ENCODE measurements at places on chromosomes 11 and 22.

DNA sequence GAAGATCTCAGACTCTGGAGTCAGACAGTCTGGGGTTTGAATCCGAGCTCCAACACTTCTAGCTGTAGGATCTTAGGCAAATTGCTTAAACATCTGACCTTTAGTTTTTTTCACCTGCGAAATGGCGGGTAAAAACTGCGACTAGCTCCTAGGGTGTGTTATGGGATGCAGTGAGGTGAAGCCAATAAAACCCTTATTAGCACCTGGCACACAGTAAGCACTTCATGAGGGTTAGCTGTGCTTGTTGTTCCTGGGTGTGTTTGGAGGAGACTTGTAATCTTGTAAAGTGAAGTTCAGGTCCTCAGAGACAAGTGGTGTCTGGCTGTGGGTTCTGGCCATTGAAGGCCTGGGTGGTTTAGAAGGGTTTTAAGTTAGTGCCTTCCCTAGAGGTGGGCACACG, 68.9 kb downstream of the ZBTB16 start:
- peaks cover 3% of the 10 kb centered on the region for H3K36me3 ChIP-seq
- H3K27ac ChIP-seq: no peak overlapping the region
- no peak overlapping the region for H3K4me3 ChIP-seq
- H3K4me1 ChIP-seq: peaks cover 30% of the 10 kb centered on the region
- no peak for DNase-seq

- H3K27me3 ChIP-seq: peaks cover 2% of the 10 kb centered on the region
- H3K36me3 ChIP-seq: no peaks in the 10 kb centered on the region
- H3K4me3 ChIP-seq: no peak overlapping the region
- H3K27ac ChIP-seq: no peak overlapping the region
- DNase-seq: no peak
Measured at GRCh38 chr11:125694951-125695350, 14.3 kb upstream of the ACRV1 start.

DNA sequence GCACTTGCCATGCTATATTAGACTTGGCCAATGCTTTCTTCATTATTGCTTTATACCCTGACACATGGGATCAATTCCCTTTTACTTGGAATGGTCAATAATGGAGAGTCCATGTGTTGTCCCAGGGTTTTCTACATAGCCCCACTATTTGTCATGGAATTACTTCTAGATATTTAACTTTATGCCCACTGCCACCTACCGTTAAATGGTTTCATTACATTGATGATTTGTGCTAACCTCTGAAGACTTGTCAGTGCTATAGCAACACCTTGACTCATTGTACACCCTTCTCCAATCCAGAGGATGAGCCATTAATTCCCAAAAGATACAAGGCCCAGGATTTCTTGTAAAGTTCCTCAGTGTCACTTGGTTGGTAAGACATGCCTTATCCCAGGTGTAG, 31.4 kb upstream of the SLC22A25 start:
- H3K4me3 ChIP-seq: no peak overlapping the region
- H3K4me1 ChIP-seq: no peaks in the 10 kb centered on the region
- DNase-seq: no peak
- peaks cover 7% of the 10 kb centered on the region for H3K27me3 ChIP-seq

GRCh38 chr11:54944211-54944610, 237.6 kb downstream of the OR4A5 start:
- no peaks in the 10 kb centered on the region for H3K4me1 ChIP-seq
- H3K4me3 ChIP-seq: no peak overlapping the region
- no peak for DNase-seq
- no peak overlapping the region for H3K27ac ChIP-seq
- no peaks in the 10 kb centered on the region for H3K36me3 ChIP-seq
- no peaks in the 10 kb centered on the region for H3K27me3 ChIP-seq

- H3K27ac ChIP-seq: no peak overlapping the region
- H3K36me3 ChIP-seq: no peaks in the 10 kb centered on the region
- no peak for DNase-seq
- H3K4me1 ChIP-seq: no peaks in the 10 kb centered on the region
Measured at GRCh38 chr11:116101902-116102301, 597.7 kb upstream of the CADM1 start.

DNA sequence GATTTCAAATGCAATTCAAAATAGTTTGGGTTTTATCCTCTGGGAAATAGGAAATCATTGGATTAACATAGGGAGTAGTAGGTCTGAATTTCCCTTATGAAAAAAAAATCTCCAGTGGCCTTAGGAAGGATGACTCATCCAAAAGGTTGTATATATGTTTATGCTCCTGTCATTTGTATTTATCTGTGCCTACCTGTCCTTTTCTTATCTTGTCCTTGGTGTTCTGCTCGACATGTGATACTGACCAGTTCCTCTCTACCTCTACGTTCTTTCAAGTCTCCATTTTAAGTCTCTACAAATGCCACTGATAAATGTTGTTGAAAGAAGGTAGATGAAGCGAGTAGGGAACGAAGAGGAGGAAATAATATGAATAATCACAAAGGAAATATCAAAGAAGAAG, 3.0 kb upstream of the SOX6 start:
- no peak overlapping the region for H3K27ac ChIP-seq
- DNase-seq: no peak
- no peak overlapping the region for H3K4me3 ChIP-seq
- no peaks in the 10 kb centered on the region for H3K4me1 ChIP-seq
- no peaks in the 10 kb centered on the region for H3K27me3 ChIP-seq
- no peaks in the 10 kb centered on the region for H3K36me3 ChIP-seq

DNA sequence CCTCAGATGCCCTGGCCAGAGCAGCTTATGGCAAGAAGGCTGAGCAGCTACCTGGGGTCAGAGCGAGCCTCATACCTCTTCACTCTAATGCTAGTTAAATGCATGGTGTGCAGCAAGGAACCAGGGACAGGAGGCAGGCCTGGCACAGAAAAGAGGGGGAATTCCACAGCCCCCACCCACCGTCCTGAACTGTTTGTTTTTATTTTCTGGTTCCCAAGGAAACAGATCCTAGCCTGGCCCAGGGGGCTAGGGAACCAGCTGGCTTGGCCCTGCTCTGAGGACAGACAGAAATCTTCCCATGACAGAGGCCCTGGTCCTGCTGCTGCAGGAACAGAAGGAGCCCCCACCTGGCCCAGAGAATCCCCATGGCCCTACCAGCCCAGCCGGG, 40.4 kb downstream of the SLCO2B1 start:
- peaks cover 6% of the 10 kb centered on the region for H3K4me1 ChIP-seq
- peaks cover 6% of the 10 kb centered on the region for H3K27me3 ChIP-seq
- no peak for DNase-seq

DNA sequence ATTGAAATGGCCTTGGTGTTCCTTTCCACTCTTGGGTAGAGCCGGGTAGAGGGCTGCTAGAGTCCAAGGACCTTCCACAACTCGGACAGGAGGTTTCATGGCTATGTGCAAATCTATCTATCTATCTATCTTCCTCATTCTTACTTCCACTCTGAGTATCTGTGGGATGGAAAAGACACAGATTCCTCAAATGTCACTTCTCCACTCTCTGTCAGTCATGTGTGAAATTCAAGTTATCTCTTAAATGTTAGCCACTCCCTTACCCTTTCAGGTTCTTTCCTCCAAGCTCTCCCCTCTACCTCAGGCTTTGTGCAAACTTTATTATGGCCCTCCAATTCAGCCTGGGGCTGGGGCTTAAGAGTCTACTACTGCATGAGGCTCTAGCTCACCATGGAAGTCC, 84.3 kb downstream of the GDPD4 start:
- H3K4me3 ChIP-seq: no peak overlapping the region
- H3K4me1 ChIP-seq: no peaks in the 10 kb centered on the region
- H3K27me3 ChIP-seq: peaks cover 26% of the 10 kb centered on the region
- no peaks in the 10 kb centered on the region for H3K36me3 ChIP-seq
- DNase-seq: no peak
- H3K27ac ChIP-seq: no peak overlapping the region

- H3K36me3 ChIP-seq: no peaks in the 10 kb centered on the region
- no peaks in the 10 kb centered on the region for H3K4me1 ChIP-seq
- H3K27ac ChIP-seq: no peak overlapping the region
Measured at GRCh38 chr22:31046539-31047226, 34.4 kb upstream of the SMTN start.

DNA sequence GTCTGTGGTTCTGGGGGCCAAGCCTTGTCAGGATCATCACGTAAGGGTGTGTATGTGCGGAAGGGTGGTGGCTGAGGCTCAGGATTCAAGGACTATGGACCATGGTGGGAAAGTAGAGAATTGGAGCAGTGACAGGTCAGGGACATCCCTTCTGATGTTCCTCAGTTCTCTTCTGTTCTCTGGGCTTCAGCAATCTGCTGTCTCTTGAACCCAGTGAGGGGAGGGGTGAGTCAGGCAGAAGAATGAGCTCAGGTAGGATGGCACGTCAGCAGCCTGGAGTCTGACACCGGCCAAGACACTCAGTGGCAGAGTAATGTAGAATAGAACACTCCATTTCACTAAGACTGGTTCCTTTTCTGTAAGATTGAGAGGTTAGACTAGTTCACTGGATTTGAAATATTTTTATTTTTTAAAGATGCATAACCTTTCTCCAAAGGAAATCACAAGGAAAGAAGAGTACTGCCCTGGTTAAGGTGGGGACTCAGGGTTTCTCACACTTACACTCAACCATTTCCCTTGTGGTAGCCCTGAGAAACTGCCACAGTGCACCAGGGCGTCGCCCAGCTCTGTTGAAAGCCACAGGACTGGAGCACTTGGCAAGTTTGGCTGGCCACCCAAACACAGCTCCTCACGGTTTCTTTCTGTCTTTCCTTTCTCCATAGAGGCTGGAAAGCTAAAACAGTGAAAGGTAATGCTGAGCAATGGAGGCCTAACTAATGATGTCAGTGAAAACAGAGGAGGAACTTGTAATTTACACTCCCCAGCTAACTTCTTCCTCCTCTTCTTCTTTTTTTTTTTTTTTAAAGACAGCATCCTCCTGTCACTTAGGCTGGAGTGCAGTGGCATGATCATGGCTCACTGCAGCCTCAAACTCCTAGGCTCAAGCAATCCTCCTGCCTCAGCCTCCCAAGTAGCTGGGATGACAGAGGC, 23.1 kb upstream of the MICAL2 start:
- peak overlapping the region; percentile 67 for H3K4me3 ChIP-seq
- no peaks in the 10 kb centered on the region for H3K27me3 ChIP-seq
- peak; percentile 79 for DNase-seq
- peak overlapping the region; percentile 90 for H3K27ac ChIP-seq

- peaks cover 25% of the 10 kb centered on the region for H3K27me3 ChIP-seq
- H3K4me3 ChIP-seq: no peak overlapping the region
- no peak overlapping the region for H3K27ac ChIP-seq
Measured at GRCh38 chr11:59175091-59175501, 3.2 kb downstream of the DTX4 start.

DNA sequence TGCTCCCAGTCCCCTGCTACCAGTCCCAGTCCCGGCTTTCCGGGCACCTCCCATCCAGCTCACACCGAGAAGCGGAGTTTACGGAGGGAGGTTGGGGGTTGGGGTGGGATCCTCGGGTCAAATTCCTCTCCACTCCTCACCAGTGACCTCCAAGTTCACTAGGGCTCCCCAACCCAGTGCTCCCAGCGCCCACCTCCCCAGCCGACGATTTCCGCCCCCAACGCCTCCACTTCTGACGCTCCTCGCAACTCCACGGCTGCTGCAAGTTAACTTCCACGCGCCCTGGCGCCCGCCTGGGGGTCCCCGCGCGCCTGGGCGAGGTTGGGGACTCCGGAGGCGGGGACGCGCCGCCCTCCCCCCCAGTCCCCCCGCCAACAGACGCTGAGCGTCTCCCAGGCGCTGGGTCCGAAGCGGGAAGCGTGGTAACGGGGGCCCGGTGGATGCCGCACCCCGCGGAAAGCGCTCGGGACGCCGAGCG, 526 bp downstream of the TPST2 start:
- H3K27ac ChIP-seq: peak overlapping the region; percentile 81
- peak overlapping the region; percentile 89 for H3K4me3 ChIP-seq
- peak; percentile 45 for DNase-seq
- no peaks in the 10 kb centered on the region for H3K27me3 ChIP-seq
- H3K4me1 ChIP-seq: peaks cover 84% of the 10 kb centered on the region

DNA sequence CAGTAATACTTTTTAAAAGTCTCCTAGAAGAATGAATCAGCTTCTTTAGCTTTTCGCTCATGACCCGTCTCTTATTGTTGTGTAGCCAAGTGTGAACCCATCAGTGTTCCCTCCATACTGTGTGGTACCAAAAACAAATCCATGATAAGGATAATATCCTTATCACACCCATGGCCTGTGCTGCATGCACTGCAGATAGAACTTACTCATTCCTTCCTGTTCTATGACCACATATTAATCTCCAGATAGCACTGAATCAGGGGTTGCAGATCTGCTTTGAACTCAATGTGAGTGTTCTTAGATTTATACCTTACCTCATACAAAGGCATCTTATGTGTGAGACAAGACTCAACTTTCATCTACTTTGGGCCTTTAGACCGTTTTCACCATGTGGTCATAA, 373.4 kb downstream of the JRKL start:
- no peak overlapping the region for H3K27ac ChIP-seq
- H3K36me3 ChIP-seq: no peaks in the 10 kb centered on the region
- no peak for DNase-seq
- no peaks in the 10 kb centered on the region for H3K27me3 ChIP-seq
- H3K4me3 ChIP-seq: no peak overlapping the region

DNA sequence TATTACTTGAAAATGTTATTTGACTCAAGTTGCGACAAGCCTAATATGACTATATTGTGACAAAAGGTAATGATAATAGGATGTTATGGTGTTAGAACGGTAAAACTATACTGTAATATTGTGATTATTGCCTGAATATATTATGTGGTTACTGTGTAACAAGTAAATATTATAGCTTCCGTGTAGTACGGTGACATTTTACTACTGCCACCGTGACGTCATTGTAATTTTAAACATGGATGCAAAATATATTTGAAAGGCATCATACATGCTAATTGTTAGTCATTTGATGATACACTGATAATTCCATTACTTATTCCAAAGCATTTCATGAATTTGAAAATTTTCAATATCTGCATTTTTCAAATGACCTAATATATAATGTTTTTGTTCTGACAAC, 2.5 kb downstream of the ELP4 start:
- peaks cover 27% of the 10 kb centered on the region for H3K4me1 ChIP-seq
- no peaks in the 10 kb centered on the region for H3K27me3 ChIP-seq
- H3K27ac ChIP-seq: no peak overlapping the region
- no peak for DNase-seq

DNA sequence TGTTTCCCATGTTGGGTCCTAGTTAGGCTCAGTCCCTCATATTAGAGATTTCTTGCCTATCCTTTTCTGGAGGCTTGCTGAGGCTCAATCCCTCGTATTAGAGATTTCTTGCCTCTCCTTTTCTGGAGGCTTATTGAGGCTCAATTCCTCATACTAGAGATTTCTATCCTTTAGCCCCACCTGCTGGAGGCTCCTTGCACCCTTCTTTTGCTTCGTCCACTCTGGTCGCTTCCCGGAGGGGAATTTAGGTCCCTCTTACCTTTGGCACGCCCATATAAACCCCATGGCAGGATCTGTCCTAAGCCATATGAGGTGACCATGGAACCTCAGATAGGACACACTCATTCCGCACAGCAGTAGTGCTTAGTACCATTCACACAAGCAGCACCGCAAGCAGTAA, 15.9 kb downstream of the CYP2D6 start:
- peaks cover 21% of the 10 kb centered on the region for H3K36me3 ChIP-seq
- H3K27ac ChIP-seq: no peak overlapping the region
- peaks cover 13% of the 10 kb centered on the region for H3K4me1 ChIP-seq
- DNase-seq: no peak
- no peaks in the 10 kb centered on the region for H3K27me3 ChIP-seq

GRCh38 chr11:12121011-12121410, 10.6 kb downstream of the MICAL2 start:
- H3K27me3 ChIP-seq: no peaks in the 10 kb centered on the region
- no peak overlapping the region for H3K27ac ChIP-seq
- no peak for DNase-seq
